ENCODE measurements at places on chromosomes 3 and 15. TPM values are rescaled to one million over a fixed set of nuclear protein-coding genes. Genes with fewer than 3 reads are reported as not detected.

- DNase-seq, result no peak
Measured at GRCh38 chr15:53000409-53000808, 210.3 kb upstream of the ONECUT1 start.

GRCh38 chr15:59817834-59818233 lies 128.7 kb upstream of the BNIP2 start:
- no peak for DNase-seq

SLC6A11 gene
- polyA plus RNA-seq, result 9.4 TPM

DNA sequence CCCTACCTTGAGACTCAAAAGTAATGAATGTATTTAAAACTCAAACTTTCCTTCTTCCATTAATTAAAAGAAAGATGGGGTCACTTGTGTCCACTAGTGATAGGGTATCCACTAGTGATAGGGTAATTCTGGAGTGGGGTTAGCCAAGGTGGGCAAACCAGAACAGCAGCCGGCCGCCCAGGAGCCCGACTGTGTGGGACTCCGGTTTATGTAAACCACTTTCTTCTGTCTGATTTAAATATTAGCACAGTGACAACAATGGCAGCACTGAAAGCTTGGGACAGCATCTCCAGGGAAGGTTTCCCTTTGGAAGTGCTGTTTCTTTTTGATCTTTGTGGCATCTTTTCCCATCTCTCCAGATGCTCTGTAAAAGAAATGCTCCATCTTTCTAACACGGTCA lies 722 bp downstream of the MYZAP start:
- DNase-seq, result no peak

GRCh38 chr3:178201714-178202113 lies 334.5 kb upstream of the KCNMB2 start:
- DNase-seq, result no peak

SLC28A2 gene
- polyA plus RNA-seq, result not detected

Data from keratinocyte (primary cell).